ENCODE measurements at places on chromosomes 5 and 9.
A peak's percentile ranks its signal among the peaks of the same experiment; 100 is the strongest.

GRCh38 chr5:96901384-96901783 is 25.1 kb downstream of the ERAP2 start:
- DNase-seq = no peak

- DNase-seq = no peak
These were observed 24.4 kb downstream of the MLLT3 start for GRCh38 chr9:20597862-20598261.

- DNase-seq = no peak
These were observed 10.6 kb upstream of the DPYSL3 start for GRCh38 chr5:147520450-147520849.

GRCh38 chr9:107007402-107007801 is 144.4 kb downstream of the ZNF462 start:
- no peak for DNase-seq

DNA sequence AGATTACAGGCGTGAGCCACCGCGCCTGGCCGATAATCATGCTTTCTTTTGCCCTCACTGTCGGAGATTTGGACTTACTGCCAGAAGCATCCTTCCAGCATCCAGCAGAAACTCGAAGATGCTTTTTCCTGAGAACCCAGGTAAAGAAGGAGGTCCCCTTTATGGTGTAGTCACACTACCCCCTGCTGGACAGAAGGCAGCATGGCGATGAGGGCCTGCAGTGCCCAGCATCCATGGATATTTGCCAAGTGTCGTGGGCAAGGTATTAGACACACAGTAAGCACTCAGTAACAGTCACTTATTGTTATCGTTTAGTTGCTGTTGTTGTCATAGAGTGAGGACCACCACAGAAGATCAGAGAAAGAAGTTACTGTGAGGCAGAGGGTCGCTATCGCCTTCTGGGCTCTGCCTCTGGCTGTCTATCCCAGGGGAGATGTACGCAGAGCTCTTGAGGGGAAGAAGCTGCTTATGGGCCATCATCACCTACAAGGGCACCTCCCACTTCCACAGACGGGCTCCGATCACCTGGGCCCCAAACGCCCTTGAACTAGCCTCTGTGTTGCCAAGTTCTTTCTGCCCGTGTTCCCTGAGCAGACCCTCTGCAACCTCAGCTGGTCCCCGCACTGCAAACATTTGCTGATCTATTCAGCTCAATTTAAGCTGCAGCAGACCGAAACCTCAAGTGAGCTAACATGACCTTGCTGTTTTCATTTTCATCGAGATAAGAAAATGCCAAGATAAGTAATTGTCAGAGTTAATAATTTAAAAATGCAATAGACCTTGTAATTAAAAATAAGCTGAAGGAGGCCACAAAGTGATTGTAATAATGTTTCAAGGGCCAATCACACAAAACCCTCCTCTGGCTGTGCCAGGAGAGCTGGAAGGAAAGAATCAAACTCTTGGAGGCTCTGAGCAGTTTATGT is 23.9 kb downstream of the C5orf15 start:
- DNase-seq = peak; percentile 52

- DNase-seq = no peak
These were observed 67.3 kb upstream of the TNFAIP8 start for GRCh38 chr5:119288379-119289033.

GRCh38 chr5:109826426-109826825 is 136.7 kb downstream of the MAN2A1 start:
- DNase-seq = no peak

GRCh38 chr9:95029288-95029687 is 288.2 kb downstream of the FANCC start:
- no peak for DNase-seq
